Activated CD4-positive, alpha-beta T cell treated with anti-CD3 and anti-CD28 coated beads, Interleukin-2, amount 50 U/mL, for 4 hours (primary cell): ENCODE measurements at places on chromosomes 13 and 19.

GRCh38 chr13:24348797-24349515 is 39.6 kb downstream of the C1QTNF9 start:
- no peak for DNase-seq

DNA sequence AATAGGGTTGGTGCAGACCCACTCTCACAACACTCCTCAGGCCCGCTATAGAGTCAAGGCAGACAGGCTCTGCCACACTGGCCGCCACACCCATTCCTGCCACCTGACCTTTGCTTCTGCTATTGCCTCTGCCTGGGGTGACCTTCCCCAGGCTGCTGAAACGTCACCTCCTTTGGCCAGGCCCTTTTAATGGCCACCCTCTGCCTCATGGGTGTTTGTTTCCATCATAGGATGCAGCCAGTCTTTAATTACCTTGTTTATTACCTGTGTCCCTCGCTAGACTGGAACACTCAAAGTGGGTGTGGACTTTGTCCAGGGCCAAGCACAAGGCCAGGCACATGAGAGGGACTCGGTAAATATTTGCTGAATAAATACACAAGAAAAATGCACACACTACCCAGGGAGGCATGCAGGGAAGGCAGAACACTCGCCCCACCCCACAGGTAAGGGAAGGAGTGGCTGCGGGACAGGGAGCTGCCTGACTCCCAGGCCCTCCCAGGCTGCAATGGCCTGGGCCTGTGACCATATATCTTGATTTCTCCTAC is 3.2 kb downstream of the LSM4 start:
- DNase-seq: no peak

- DNase-seq: no peak
Observed at GRCh38 chr19:18596752-18597157, 8.2 kb downstream of the REX1BD start.

GRCh38 chr19:28482221-28482620 is 730.7 kb downstream of the UQCRFS1 start:
- DNase-seq: no peak

- DNase-seq: peak; percentile 62
Observed at GRCh38 chr19:50556282-50557008, 11.8 kb downstream of the LRRC4B start.

DNA sequence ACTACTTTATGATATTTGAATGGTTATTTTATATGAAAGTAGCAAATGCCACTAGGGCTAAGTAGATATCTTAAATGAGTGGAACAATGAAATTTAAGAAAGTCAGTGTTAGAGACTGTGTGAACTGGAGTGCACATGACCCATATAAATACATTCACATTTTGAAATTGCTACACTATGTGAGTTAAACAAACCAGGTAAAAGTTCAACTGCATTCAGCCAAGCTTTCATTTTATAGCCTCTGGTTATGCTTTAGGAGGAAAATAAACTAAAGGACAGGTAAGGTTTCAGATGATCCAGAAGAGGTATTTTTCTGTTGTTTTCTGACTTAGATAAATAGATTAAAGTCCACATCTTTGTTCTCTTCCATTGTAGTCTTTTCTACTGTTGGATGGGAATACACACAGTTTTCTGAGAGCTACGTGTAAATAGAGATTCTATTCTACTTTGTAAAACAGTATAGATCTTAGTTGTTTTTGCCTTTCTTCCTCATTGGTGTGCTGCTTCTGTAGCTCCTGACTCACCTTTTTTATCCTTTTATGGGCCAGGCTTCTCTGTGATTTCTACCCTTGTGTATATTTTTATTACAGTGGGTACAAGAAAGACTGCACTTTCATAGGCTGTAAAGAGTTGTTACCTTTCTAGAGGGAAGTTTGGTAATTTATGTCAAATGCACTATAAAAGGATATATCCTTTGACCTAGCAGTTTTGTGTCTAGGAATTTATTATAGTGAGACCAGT is 54.6 kb upstream of the KCTD4 start:
- no peak for DNase-seq

- no peak for DNase-seq
Observed at GRCh38 chr19:33705090-33705847, 83.5 kb downstream of the CHST8 start.

DNA sequence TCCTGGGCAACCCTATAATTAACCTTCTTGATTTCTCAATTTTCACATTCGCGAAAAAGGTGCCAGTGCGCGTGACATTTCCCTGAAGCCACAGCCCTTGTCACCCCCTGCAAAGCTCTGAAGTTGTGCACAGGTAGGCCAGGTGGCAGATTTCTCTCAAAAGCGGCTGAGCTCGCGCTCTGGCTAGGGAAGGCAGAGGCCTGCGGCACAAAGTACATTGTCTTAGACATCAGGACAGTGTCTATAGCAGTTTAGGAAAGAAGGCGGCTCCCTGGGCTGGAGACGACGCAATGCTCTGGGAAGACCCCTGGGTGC is 42.9 kb upstream of the ZNF14 start:
- DNase-seq: no peak

DNA sequence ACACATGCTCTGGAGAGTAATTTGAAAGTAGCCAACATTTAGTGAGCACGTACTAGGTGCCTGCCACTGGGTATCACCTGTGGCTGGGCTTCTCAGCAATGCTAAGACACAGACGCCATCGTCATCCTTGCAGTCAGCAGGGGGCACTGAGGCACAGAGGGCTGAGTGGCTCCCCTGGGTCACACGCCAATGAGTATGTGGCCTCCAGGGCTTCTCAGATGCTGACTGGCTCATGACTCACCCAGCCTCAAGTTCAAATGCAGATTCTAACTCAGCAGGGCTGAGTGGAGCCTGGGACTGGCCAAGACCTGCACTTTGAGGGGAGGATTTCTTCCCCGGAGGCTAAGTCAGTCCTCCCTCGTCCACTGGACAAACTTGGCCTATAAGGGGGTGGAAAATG is 115.1 kb upstream of the CACNA1A start:
- DNase-seq: peak; percentile 9

DNA sequence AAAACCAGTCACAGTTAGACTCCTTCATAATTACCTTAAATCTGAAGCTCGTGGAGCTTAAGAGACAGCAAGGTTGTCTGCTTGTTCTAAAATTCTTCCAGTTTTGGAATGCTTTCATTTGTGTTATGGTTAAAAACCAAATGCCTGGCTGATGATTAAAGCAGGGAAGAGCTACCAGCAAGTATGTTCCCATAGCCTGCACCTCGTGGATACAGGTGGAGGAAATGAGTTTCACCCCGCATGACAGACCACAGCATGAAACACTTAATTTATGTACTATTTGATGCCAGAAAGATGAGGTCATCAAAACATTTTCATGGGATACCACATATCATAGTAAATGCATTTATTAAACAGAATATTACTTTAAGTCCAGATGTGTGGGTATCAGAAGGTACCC is 416 bp upstream of the DOCK9 start:
- no peak for DNase-seq

DNA sequence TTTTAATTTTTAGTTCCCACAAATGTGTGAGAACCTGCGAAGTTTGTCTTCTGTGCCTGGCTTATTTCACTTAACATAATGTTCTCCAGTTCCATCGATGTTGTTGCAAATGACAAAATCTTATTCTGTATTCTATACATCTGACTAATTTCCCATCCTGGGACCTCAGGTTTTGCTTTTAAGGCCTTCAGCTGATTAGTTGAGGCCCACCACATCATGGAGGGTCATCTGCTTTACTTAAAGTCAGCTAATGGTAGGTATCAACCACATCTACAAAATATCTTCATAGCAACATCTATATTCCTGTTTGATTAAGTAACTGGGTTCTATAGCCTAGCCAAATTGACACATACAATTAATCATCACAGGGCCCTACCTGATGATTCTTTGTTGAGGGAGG is 534.0 kb downstream of the EFNB2 start:
- DNase-seq: no peak
